T-helper 2 cell (primary cell): ENCODE measurements at places on chromosomes 5 and 9.

DNA sequence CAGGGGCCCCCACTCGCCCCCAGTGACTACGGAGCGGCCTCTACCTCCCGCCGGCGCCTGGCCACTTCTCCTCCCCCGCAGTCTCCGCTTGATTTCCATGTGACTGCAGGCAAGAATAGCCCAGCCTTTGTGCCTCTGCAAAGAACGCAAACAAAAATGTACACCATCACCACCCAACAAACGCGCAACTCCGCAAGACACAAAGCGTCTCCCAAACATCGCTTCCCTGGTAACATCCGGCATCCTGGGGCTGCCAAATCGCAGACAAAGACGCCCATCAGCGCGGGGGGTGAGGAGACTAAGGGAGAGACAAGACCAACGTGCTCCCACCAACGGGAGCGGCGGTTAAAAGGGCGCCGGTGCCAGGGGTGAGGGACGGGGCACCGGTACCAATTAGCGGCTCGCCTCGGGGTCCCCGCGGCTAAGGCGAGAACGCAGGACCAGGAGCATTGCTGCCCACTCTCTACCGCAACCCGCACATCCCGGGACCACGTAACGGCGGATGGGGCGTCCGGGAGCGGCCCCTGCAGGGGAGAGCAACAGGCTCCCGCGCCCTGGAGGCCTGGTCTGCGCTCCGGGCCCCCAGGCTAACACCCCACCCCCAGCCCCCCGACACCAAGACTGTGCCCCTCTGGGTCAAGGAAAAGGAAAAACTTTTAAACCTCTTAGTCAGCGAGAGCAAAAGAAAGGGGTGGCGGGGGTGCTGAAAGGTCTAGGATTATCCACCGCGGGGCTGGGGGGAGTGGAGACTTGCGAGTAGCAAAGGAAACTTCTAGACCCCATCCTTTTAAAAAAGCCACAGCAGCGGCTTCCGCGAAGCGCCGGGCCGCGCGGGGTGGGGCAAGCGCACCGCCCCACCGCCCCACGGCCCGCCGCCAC, 885 bp downstream of the MPDZ start:
- DNase-seq, result no peak

DNA sequence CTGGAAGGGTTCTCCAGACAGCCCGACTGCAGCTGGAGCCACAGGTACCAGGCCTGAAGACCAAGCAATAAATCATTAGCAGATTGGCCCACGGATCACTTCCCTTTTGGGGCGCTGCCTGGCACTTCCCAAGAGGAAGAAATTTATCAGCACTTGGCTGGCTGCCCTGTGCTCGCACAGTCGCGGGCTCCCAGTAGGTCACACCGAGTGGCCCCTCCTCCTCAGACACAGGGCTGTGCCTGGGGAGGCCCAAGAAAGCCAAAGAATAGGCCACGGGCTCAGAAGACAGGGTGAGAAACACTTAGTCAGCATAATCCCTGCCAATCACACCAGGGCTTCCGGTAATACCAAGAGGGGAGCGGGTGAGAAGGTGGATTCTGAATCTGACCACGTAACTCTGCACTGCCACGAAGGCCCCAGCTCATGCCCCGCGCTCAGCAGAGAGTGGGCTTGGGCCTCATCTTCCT, 115.7 kb upstream of the MSX2 start:
- no peak for DNase-seq

- DNase-seq, result no peak
Measured at GRCh38 chr9:138057726-138058125, 180.1 kb downstream of the CACNA1B start.

GRCh38 chr5:32942225-32942989, 231.3 kb downstream of the NPR3 start:
- DNase-seq, result no peak

DNA sequence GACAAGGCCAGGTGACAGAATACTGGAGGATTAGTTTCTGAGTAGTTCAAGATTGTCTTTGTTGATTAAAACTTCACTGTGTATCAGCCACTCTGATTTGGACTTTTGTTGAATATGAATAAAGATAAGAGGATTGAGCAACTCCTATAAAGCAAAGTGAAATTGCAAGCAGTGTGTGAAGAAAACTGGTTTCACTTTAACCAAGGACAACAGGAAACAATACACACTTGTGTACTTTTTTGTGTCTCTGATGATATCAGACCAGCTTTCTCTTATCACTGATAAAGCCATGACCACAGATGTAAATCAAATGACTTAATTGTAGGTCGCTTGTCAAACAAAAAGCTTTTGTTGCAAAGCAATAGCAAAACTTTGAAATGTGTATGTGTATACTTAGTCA, 268.6 kb downstream of the FER start:
- no peak for DNase-seq

- no peak for DNase-seq
Measured at GRCh38 chr5:147752666-147753290, 29.8 kb downstream of the JAKMIP2 start.

- no peak for DNase-seq
Measured at GRCh38 chr9:36149197-36149596, 12.7 kb downstream of the GLIPR2 start.

DNA sequence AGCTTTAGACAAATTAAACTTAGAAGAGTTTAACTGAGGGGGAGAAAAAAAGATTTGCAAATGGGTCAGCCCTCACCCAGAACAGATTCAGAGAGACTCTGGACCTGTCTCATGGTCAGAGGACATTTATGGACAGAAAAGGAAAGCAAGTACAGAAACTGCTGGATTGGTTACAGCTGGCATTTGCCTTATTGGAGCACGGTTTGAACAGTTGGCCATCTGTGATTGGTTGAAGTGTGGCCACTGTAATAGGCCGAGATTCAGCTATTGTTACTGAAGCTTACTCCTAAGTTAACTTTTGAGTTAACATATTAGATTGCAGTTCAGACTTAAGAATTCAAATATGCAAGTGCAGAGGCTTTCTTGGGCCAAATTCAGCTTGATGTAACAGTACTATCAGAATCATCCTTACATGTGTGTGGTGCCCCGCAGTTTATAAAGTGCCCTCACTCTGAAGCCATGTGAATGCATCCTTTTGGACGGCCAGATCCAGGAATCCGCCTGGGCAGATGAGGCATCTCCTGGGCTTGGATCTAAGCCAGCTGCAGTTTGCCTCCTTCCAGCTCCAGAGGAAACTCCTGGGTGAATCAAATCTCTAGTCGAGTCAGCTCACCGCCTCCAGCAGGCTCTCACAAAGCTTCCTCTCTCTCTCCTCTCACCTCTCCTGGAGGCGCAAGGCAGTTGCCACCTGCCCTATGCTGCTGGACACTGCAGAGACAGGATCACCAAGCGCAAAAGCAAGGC, 165.2 kb downstream of the ADAMTS12 start:
- DNase-seq, result no peak

DNA sequence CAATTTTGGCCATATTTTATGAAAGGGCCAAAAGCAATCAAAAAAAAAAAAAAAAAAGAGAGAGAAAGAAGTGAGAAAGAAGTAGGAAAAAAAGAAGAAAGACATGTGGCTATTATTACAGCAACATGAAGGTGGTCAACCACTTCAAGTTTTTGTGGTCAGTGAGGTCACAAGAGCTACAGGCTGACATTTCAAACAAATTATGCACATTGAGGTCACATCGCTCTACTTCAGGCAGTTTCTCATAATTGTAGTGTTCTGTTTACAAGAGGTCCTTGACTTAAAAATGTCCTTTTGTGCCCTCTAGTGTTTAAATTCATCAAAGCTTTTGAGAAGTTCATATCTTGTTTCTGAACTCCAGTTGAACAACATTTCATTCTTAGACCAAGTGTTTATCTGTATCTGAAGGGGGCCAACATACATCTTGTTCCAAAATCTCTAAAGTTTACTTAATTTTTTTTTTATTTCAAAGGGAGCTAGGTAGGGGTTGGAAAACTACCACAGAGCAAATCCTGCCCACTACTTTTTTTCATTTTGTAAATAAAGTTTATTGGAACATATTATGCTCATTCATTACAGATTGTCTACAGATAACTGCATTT, 513.1 kb downstream of the PDE4D start:
- DNase-seq, result no peak

- DNase-seq, result no peak
Measured at GRCh38 chr9:72912476-72913381, 40.1 kb downstream of the ALDH1A1 start.

DNA sequence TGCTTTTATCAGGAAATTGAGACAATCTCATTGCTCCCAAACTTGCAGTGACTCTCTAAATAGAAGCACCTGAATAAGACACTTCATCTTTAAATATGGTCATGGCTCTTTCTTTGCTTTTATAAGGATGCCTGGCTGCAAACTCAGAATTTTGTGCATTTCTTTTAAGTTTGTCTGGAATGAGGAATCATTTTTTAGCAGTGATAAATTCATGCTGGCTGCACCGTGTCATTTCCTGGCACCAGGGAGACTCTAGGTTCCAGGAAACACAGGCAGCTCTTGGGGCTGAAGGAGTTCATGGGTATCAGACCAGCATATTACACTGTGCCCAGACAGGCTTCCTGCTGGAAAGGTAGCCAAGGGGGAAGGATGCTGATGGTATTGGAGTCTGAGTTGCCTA, 109.9 kb downstream of the NUDT12 start:
- DNase-seq, result no peak

DNA sequence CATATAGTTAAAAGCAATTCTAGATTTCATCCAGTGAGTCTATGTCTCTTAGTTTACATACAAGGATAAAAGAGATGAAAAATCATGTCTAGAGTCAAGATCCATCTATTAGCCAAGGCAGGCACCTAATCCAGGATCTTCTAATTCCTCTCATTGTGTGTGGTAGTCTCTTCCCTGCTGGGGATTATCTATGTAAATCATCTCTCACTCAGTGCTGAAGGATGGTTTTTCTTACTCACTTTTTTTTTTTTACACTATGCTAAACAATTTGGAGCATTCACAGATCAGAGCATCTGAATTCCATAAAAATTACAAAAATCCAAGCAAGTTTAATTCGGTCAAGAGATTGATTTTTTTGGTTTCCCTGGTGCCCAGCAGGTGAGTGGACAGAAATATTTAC, 154.9 kb upstream of the GDNF start:
- no peak for DNase-seq

GRCh38 chr5:95891499-95891898, 69.0 kb upstream of the GLRX start:
- DNase-seq, result no peak

- DNase-seq, result no peak
Measured at GRCh38 chr5:169011451-169011850, 289.5 kb downstream of the SLIT3 start.

GRCh38 chr9:98790134-98790841, 6.1 kb downstream of the ANKS6 start:
- DNase-seq, result no peak

DNA sequence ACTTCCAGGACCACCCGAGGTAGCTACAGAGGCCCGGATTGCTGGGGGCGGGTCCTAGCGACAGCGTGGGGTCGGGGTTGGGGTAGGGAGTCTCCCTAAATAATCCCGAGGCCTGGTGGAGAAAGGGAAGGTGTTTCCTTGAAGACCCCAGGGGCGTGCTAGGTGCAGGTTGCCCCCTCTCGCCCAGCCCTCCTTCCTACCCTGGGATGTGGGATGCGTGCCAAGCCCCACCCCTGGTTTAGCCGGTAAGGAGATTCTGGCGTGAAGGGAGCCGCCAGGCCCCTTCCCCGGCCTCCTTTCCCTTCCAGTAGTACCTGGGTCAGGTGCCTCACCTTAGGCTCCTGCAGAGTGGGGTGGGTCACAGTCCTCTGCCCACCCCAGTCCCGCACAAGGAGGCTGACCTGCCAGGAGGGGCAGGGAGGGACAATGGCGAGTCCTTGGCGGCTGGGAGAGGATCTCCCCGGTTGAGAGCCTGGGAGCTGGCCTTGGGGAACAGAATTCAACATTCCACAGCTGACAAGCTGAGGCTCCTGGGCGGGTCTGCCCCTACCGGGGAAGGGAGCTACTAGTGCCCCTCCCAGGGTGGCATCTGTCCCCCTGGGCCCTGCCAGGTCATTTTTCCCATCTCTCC, 674 bp downstream of the TSPAN17 start:
- DNase-seq, result no peak

DNA sequence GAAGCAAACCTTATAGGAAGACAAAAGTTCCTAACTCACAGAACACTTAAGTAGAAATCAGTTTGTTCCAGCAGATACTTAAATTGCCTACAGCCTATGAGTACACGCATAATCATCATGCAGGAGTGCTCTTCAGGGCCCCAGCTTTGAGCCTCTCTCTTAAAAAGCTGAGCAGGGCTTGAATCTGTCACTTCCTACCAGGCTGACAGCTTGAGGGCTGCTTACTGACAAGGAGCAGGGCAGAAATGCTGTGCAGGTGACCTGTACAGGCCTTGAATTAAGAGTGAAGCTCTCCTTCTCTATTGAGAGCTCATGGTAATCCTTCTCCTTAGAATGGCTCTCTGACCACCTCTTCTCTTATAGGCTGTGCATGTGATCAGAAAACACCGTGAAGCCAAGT, 66.5 kb upstream of the MAST4 start:
- DNase-seq, result no peak

DNA sequence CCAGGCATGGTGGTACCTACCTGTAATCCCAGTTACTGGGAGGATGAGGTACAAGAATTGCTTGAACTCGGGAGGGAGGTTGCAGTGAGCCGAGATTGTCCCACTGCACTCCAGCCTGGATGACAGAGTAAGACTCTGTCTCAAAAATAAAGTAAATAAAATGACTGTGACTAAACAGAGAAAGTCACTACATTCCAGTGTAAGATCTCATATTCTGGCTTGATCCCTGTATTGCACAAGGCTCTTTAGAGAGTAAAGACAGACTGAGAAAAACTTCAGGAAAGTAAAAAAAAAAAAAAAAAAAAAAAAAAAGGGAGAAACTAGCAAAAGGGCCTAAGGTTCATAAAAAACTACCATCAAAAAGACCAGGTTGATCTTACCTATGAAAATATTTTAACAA, 106.6 kb upstream of the PJA2 start:
- no peak for DNase-seq

- DNase-seq, result no peak
Measured at GRCh38 chr5:160542281-160542680, 120.6 kb downstream of the PTTG1 start.

DNA sequence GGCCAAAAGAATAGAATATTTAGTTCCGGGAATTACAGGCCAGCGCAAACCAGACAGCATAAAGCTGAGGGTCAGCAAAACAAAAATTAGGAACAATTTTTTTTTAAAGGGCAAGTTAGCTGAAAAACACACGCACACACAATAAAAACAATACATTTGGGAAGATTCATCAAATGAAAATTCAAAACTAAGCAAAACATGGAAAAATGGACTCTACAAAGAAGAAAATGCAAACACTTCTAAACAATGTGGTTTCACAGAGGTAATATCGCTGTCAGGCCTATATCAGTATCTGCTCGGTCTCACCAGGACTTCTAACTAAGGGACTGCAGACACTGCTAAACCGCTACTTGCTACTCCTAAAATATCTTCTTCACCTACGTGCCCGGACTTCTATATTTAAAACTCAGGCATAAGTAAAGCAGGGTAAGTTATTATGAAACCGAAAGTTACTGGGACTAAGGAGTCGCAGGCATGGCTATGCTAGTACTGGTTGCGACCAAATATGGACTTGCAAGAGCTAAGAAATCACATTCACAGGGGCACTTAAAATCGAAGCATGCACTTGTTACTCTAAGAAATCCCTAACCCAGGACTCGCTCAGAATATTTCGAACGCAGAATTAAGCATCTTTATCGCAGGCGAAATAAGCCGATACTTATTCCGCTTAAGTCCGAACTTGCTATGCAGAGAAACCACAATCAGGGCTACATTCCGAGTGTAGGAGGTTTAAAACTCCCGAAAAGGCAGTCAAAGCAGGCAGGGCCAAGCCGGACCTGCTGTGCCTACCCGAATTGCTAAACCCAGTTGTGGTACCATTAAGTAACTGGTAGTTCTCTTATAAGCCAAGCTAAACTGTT, 2.3 kb downstream of the ANXA2R start:
- DNase-seq, result no peak

- no peak for DNase-seq
Measured at GRCh38 chr5:115257981-115258380, 4.7 kb downstream of the PGGT1B start.
